IPS DF 6.9 (cell line): ENCODE measurements at places on chromosomes 5 and 9.

- no peak for DNase-seq
These were observed 29.7 kb upstream of the ERCC6L2 start for GRCh38 chr9:95845751-95846150.

DNA sequence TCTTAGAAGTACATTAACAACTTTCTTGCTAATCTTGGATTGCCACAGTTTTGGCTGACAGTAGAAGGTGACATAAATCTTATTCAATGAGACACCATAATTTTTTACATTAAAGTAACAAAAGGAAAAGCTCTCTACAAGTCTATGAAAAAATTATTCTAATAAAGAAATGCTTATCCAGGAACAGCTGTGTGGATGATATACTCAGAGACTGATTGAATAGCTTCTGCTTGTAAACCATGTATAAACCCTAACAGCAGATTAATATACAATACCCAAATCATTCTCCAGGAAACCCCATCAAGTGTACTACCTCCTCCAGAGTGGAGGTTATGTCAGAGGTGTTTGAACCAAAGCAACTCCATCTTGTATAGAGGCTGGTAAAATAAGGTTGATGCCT, 581.4 kb upstream of the PTGER4 start:
- DNase-seq, result no peak

DNA sequence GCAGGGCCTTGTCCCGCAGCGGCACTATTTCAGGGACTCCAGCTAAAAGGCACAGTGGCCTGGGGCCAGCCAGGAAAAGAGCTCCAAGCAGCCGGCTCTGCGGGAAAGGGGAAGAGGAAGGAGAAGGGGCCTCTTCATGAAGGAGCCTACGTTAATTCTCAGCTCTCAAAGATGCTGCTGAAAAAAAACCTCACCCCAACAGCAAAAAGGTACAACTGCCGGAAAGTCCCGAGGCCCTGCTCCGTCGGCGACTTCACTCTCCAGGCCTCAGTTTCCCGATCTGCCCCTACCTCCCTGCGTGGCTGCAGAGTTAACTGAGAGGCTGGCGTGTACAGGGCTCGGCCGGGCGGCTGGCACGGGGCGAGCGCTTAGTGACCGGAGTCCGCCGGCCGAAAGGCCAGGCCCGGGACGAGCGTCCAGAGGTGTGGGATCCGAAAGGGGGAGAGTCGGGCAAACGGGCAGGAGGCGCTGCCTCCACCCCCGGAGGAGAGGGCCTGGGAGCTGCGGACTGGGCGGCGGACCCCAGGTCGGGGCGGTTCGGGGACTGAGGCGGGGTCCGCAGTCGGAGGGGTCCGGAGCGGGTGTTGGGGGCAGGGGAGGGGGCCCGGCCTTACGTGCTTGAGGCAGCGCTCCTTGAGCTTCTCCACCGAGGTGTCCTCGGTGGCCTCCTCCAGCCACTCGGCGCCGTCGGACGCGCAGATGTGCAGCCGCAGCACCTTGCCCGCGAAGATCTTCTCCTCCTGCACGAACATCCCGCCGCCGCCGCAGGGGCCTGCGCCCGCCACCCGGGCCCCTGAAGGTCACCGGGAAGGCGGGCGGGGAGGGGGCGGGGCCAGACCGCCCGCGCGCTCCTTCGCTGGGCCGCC, 529 bp downstream of the UBAC1 start:
- no peak for DNase-seq

DNA sequence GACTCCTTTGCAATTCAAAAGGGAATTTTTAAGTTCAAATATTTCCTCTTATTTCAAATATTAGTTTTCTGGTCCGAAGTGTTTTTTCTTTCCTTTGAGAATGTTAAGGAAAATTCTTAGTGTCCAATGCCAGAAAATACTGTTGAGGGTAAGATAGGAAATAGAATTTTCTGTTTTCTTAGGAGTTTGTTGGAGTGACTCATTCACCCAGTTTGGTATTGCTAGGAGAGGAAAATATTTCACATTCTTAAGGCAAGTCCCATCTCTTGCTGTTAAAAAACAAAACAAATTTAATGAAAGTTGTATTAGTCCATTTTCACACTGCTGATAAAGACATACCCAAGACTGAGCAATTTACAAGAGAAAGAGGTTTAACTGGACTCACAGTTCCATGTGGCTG, 349.2 kb upstream of the ADAMTSL1 start:
- DNase-seq, result no peak

DNA sequence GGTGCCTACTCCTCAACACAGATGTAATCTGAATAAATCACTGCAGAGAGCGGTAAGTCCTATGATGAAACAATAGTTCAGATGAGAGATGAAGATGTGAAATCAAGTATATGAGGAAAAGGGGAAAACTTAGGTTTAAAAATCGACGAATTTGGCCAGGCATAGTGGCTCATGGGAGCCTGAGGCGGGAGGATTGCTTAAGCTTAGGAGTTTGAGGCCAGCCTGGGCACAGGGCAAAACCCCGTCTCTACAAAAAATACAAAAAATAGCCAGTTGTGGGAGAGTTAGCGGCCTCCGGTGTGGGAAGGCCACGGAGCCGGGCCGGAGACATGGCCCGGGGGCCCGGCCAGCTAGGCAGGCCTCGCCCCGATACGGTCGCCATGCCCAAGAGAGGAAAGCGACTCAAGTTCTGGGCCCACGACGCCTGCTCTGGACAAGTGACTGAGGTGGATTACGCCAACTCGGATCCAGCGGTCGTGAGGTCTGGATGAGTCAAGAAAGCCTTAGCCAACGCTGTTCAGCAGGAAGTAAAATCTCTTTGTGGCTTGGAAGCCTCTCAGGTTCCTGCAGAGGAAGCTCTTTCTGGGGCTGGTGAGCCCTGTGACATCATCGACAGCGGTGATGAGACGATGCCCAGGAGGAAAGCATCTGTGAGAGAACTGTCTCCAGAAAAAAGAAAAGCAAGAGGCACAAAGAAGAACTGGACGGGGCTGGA, 62.8 kb upstream of the SUB1 start:
- no peak for DNase-seq

GRCh38 chr9:23824830-23825591, 1.0 kb downstream of the ELAVL2 start:
- DNase-seq, result no peak

DNA sequence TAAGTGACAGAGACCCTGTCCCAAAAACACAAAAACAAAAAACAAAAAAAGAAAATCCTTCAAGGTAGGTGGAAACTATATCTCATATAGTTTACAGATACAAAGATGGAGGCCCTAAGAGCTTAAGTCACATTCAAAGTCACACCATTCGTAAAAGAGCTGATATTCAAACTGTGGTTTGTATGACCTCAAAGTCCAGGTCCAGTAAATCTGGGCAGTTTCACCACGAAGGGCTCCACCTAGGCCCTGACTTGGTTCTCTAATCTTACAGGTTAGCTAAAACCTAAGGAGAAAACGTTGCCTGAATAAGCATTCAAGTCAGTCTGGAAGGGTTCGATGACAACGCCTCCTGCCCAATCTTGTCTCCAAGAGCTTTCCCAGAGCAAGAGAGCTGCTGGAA, 44.1 kb downstream of the SUSD1 start:
- no peak for DNase-seq
